ENCODE measurements at places on chromosomes 1 and 21.

GRCh38 chr1:187956975-187957374, 1128.2 kb downstream of the PLA2G4A start:
- DNase-seq: no peak

- no peak for DNase-seq
Measured at GRCh38 chr1:188027613-188028012, 1198.9 kb downstream of the PLA2G4A start.

DNA sequence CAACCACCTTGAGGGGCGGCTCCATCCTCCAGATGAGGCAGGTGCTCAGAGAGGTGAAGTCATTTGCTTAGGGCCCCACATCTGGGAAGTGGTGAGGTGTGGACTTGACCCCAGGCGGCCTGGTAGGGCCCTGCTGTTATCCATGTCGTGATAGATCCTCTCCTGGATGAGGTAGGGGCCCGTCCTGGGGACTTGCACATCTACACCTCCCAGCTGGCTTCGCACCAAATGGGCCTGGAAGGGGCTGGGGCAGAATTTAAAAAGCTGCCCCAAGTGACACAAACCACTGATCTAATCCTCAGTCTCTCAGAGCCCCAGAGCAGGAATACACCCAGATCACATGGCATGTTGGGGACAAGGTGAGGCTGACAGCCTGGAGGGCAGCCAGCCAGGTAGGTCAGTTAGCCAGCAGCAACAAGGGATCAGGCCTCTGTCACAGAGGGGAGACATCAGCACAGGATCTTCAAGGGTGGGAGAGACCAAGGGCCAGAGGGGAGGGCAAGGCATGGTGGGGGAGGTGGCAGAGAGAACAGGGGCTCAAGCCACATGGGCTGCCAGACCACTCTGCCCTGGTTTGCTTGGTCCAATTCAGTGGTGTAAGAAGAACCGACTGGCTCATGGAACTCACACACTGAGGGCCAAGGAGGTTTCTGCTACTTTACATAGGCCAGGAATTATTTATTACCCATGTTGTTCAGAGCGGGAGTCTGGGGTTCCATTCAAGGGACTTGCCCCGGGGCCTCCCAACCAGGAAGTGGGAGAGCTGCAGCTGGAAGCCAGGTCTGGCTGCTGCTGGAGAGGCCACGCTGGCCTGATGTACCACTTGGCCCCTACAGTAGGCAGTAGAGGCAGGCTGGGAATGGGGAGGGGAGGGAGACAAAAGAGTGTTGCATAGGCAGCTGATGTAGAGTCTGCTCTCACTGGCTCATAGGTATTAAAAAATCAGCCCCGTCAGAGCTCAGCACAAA, 12.1 kb downstream of the LRP8 start:
- no peak for DNase-seq

DNA sequence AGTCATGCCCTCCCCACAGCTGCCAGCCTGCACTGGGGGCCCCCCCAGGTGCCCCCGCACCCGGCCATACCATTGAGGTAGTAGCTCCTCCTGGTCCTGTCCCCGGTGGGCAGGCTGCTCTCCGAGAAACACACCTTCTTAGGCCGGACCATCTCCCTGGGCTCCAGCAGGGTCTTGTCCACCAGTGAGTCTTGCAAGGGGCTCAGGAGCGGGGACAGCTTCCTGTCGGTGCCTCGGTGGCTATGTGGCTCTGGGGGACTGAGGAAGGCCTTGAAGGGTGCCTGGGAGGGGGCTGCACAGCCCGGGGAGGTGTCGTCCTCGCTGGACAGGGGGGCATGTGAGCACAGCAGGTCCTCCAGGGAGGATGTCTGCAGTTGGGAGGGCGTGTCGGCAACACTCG, 12.9 kb upstream of the FTCD start:
- no peak for DNase-seq

DNA sequence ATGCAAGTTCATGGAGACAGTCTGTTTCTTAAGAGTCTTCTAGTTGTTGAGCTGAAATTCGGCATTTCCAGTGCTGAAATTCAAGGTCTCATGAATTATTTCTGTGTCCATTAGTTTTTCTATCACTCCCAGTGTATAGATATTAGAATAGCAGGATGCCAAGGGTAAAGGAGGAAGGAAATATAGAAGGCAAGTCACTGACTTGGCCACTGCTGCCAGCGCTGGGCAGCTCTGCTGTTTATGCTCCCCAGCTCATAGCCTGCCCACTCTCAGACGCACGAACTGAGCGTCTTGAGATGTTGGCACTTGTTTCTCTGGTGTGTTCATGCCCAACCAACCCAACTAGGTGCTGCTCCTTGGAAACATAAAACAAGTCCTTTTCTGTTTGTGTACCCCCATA, 110.1 kb downstream of the SLC45A1 start:
- DNase-seq: no peak

DNA sequence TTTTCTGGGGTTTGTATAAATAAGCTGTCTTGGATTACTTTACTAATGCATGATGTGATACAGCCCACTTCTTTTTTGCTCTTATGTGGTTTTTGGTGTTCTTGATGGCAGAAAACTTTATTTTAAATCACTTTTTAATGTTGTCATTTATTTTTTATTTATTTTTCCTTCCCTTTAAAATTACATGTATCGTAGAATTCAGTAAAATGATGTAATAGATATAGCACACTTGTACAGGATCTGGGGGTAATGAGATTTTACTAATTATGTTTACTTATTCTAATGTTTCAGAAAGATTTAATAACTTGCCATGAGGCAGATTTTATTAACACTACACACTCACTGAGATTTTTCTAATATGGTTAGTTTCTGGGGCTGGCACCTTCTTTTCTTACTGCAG, 701 bp upstream of the B3GALT2 start:
- no peak for DNase-seq

DNA sequence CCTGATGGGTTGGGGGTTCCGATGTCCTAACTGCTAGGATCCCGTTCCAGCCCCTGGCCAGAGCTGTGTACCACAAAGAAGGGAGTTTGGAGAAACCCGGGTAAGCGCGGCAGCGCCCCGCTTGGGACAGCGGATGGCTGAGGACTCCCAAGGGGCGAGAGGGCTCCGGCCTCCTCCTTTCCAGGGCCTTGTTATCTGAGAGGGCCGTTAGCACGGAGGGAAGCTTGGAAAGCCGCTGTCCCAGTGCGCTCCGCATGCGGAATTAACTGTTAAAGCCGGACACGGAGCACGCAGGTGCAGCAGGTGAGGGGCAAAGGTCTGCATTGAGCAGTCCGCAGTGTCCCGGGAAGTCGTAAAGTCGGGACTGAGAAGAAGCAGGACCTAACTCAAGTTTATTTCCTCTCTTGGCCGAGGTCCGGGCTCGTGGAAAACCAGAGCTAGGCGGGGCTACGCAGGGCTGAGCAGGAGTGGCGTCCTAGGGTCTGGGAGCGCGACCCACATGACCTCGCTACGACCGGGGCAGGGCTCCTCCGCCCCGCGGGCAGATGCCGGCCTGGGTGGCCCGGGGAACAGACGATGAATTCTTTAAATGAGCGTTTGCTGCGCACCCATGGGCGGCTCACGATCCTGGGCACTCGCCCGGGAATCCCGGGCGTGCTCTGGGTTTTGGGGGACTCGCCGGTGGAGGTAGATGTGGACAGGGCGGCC, 4.5 kb downstream of the LHX4 start:
- DNase-seq: no peak

DNA sequence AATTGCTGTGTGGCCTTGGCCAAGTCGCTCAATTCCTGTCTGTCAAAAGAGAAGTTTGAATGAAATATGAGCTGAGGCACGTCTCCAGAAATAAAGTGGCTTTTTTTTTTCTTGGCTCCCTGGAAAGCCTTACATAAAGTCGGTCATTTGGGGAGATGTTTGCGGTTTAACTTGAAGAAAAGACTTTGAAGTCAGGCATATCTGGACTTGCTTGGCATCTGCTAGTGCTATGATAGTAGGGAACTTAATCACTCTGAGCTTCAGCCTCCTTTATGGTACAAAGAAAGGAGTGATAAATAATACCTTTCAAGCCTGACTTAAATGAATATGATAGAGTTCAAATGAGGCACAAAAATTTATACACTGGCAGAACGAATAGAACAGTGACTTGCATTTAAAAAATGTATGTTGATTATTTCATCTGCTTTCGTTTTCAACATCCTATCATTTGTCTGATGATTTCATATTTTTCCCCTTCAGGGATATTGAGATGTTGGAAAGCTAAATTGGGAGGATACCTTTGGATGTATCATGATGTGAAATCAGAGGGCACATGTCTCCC, 60.2 kb downstream of the FASLG start:
- DNase-seq: no peak

- DNase-seq: no peak
Measured at GRCh38 chr1:114153261-114154145, at the start of gene SYT6. Gene SYT6 (minus strand): TSS chr1:114153869. CDS start chr1:114153772, 97 bp downstream.

- DNase-seq: no peak
Measured at GRCh38 chr1:53345996-53346813, 18.3 kb upstream of the LRP8 start.

DNA sequence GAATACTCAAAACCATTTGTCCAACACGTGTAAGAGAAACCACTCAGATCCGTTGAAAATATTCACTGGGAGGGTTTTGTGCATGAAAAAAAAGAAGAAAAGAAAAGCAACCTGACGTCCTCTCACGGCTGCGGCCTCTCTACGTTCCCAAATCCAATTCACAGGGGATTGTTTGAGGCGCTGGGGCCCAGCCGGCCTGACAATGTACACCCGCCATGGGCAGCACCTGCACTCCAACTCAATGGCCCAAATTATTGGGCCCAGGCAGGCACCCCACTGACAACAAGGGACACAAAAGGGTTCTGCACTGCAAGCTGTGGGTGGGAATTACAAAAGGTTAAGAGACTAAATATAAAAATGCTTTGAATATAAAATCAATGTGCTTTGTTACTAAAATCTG, 41.5 kb downstream of the MORN1 start:
- DNase-seq: no peak

DNA sequence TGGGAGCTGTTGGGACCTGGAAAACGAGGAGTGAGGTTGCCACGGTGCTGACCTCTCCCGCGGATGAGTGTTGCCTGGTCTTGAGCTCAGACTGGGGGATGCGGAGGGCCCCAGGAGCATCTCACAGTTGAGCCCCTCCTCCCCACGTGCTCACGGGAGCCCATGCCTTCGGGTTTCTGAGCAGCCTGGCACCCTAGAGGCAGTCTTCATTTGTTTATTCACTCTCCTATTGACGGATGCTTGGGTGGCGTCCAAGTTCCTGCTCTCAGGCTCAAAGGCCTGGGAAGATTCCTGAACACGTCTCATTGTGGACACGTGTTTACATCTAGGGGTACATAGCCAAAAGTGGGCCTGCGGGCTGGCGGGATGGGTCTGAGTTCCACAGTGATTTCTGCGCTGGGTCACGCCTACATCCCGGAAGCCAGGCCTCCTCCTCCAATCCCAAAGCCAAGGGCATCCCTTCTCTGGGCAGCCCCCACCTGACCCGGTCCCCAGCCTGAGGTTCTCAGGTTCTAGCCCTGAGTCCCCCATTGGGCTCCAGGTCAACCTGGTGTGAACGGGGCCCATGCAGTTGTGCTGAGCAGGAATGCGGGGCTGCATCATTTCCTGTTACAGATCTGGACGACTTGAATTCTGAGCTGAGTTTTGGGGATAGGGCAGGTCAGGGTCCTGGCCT, 14.7 kb downstream of the WNT3A start:
- no peak for DNase-seq

DNA sequence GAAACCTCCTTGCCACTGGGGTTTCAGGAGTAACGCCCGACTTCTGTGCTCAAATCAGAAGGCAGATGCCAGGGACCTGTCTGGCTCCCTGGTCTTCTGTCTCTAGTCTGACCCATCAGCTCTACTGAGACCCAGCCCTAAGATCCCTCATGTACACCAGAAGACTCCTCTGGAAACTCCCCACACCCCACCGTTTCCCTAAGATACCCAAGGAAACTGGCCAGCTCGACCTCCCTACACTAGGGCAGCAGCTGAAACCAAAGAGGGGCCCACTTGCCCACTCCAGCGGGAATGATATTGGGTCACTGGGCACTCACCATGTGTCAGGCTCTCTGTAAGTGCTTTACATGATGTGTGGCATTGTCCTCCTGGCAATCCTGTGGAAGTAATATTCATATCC, 469 bp upstream of the S100A16 start:
- DNase-seq: no peak

- no peak for DNase-seq
Measured at GRCh38 chr1:172339842-172340241, 80.6 kb upstream of the C1orf105 start.

DNA sequence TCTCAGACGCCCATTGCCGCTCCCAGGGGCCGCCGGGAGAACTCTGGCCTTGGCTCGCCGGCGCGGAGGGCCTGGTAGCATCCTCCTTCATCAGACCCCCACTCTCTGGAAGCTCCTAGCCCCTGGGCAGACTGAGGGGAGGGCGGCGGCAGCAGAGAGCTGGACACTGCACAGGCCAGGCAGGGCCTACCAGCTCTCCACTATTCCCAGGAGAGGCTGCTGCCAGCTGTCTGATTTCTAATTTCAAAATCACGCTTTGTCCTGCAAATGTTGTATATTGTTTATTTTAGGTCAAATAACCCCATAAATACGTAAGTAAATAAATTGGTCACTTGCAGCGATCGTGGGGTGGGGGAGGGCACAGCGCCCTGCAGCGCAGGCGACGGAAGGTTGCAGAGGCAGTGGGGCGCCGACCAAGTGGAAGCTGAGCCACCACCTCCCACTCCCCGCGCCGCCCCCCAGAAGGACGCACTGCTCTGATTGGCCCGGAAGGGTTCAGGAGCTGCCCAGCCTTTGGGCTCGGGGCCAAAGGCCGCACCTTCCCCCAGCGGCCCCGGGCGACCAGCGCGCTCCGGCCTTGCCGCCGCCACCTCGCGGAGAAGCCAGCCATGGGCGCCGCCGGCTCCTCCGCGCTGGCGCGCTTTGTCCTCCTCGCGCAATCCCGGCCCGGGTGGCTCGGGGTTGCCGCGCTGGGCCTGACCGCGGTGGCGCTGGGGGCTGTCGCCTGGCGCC, at the start of gene MTARC1:
Gene MTARC1 (plus strand): TSS at position 577 of the 732 bp plus-strand sequence. CDS start 32 bp downstream, at position 609.
- DNase-seq: no peak

DNA sequence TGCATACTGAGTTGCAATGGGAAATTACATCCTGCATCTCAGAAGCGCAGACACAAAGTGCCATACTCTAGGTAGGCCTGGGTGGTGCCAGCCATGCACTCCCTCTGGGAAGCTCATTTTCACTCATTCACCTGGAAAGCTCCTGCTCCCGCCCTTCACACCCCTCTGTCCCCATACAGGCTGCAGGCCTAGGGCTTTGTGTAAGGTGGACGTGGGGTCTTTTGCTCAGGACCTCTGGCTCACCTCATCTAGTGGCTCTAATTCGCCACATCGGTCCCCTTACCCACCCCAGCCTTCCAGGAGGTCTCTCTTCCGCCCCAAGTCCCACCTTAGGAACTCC, 751 bp downstream of the MRPS15 start:
- no peak for DNase-seq

DNA sequence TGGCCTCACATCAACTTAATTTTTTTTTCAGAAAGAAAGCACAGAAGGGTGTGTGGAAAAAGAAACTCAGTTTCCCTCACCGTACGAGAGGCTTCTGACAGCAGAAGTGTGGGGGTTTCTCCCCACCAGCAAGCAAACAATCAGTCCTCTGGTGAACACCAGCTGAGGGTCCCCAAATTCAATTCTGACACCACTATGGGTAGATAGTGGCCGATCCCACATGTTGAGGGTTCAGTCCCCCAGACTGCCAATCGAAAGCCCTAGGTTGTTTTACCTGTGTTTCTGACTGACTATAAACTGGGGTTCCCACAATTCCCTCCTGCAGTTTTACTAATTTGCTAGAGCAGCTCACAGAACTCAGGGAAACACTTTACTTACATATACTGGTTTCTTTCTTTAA, 2.1 kb downstream of the IFI6 start:
- DNase-seq: no peak

- no peak for DNase-seq
Measured at GRCh38 chr1:245079021-245079609, 75.7 kb upstream of the KIF26B start.

- DNase-seq: no peak
Measured at GRCh38 chr1:93437976-93438605, 9.8 kb upstream of the FNBP1L start.

- no peak for DNase-seq
Measured at GRCh38 chr21:28421716-28422524, 570.8 kb downstream of the LTN1 start.

Measured in GM19239 (cell line).